ENCODE measurements at places on chromosomes 1 and 21. TPM values are rescaled to one million over a fixed set of nuclear protein-coding genes. Genes with fewer than 3 reads are reported as not detected.

The OLIG1 gene
- 0.65 TPM for total RNA-seq

DNA sequence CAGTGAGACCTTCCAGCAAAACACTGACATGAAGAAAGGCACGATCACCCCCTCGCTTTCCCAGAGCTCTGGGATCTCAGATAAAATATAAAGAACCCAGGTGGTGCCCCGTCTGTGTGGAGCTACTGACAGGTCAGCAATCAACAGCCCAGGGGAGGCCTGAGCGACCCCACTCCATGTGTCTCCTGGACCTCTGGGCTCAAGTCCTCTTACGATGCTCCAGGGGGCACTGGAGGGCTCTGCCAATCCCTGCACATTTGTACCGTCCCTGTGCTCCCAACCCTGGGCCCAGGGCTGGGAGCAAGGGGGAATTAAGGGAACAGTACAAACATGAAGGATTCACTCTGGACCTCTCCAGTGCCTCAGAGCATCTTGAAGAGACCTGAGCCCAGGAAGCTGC lies 12.5 kb downstream of the S100A7A start:
- DNase-seq, result no peak

DNA sequence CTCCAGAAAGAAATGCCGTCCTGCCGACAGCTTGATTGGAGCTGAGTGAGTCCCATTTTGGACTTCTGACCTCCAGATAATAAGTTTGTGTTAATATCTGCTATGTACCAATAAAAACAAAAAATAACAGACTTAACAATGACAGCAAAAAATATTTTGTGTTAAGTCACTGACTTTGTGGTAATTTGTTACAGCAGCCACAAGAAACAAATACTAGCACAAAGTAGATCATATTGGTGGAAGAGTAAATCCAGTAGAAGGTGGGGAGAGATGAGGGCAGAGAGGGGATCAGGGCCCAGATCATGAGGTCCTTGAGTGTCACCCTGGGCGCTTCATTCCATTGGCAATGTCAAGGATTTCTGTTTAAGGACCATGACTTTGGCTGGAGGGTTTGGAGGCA lies 168.6 kb downstream of the DYRK1A start:
- no peak for DNase-seq

DNA sequence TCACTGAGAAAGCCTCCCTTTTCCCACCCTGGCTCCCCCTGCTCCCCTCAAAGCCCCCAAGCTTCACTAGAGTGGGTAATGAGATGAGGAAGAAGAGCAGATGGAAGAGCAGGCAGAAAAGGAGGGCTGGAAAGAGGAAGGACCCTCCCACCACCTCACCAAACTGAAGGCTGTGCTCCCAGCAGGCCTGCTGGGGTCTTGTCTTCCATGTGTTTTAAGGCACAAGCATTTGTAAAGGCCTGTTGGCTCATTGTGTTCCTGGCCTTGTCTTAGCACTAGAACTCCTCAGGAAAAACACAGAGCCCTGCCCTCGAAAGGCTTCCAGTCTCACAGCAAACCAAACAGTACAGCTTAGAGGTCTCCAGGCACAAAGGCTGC lies 51.5 kb downstream of the TOMM20 start:
- DNase-seq, result no peak

- no peak for DNase-seq
These were observed 142.4 kb downstream of the CD247 start for GRCh38 chr1:167375949-167376348.

GRCh38 chr1:210252621-210253051 lies 20.0 kb downstream of the SERTAD4 start:
- DNase-seq, result peak; percentile 68

- no peak for DNase-seq
These were observed 27.0 kb upstream of the BTG2 start for GRCh38 chr1:203278082-203278884.

Measured in H1 (cell line).